ENCODE measurements at places on chromosomes 1 and 21.

- no peak for DNase-seq
These were observed 51.8 kb upstream of the PDE9A start for GRCh38 chr21:42601656-42602055.

- DNase-seq = no peak
These were observed 5.7 kb upstream of the FASLG start for GRCh38 chr1:172653015-172653709.

DNA sequence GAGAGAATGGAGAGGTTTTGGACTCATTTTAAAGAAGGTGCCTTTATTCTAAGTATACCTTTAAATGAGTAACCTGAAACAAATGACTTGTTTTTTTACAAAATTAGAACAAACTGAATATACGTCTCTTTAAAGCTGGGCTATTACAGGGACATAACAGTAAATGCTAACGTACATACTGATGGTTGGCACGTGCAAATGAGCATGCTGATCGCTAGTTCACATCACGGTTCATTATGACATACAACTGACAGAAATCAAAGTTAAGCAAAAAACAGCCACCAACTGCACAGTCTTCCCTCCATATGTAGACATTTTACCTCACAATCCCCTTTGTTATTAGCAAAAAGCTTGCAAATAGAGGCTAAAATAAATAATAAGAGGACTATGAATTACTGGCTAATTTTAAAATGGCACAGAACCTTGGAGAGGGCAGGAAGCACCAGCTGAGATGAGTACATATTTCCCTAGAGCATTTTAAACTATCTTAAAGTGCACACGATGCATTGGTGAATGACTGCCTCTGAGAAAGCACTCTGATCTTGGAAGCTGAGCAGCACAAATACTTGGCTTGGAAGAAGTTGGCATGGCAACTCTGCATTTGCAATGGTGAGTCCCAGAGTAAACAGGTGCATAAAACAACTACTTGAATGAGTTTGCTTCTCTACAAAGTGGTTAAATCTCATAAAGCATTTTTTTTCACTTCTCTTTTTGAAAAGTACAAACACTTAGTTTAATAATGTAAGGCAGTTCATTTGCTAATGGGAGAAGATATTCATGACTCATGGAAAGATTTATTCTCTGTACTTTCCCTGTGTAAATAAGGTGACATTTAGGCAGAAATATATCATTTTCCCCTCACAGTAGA is 204.7 kb downstream of the LHX8 start:
- DNase-seq = no peak

DNA sequence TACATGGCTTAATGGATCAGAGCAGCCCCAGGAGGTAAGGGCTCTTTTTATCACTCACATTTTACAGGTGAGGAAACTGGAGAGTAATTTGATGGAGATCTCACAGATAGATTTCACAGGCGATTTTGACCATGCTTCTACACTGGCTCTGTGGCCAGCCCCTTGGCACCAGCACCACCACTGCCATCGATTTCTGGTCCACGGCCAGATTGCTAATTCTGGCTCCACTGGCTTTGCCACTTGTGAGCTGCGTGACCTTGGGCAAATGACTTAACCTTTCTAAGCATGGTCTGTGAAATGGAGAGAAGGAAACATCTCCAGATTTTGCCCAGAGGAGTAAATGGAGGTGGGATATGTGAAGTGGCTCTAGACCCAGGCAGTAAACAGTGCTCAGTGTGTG is 32.6 kb downstream of the KCNC4 start:
- DNase-seq = no peak

- no peak for DNase-seq
These were observed 8.8 kb downstream of the SNRPE start for GRCh38 chr1:203870245-203870644.

DNA sequence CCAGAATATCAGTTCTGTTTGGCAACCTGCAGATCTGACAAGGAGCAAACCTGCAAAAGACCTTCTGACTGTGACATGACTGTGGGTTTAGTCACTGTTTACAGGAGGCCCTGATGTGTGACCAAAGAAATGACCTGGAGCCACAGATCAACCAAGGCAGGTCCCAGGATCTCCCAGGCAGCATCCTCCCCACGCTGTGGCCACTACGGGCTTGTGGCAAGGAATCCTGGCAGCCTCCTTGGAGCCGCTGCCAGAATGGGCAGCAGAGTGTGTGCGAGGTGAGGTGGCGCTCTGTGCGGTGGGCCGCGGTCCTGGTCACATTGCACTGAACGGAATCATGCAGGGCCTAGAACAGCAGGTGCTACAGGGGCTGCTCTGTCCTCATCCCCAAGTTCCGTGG is 15.9 kb downstream of the MCM3AP start:
- DNase-seq = no peak
